Upper lobe of right lung (tissue), 1 donor: ENCODE measurements at places on chromosomes 7 and 10. TPM values are rescaled to one million over a fixed set of nuclear protein-coding genes. Genes with fewer than 3 reads are reported as not detected.

DNA sequence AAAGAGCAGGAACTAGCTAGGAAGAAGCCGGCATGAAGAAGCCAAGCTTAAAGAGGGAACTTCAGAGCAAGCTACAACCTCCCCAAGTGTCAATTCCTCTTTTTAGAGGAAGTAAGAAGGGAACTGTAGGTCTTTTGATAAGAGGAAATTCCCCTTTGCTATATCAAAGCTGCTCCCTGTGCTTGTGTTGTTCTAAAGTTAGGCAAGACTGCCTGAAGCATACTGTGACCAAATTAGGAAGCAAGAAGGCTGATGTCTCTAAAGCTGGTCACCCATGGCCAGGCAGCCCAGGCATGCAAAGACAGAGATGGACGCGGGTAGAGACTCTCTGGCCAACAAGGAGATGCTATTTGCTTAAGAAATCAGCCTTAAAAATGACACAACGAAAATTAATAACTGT lies 87.9 kb downstream of the RNF216 start:
- peak overlapping the region; percentile 77 for H3K27ac ChIP-seq
- no peaks in the 10 kb centered on the region for H3K27me3 ChIP-seq

GRCh38 chr7:69373171-69374043 lies 224.9 kb upstream of the AUTS2 start:
- H3K36me3 ChIP-seq, result no peaks in the 10 kb centered on the region
- H3K27me3 ChIP-seq, result no peaks in the 10 kb centered on the region
- peaks cover 6% of the 10 kb centered on the region for H3K4me1 ChIP-seq
- DNase-seq, result no peak
- H3K27ac ChIP-seq, result no peak overlapping the region

DNA sequence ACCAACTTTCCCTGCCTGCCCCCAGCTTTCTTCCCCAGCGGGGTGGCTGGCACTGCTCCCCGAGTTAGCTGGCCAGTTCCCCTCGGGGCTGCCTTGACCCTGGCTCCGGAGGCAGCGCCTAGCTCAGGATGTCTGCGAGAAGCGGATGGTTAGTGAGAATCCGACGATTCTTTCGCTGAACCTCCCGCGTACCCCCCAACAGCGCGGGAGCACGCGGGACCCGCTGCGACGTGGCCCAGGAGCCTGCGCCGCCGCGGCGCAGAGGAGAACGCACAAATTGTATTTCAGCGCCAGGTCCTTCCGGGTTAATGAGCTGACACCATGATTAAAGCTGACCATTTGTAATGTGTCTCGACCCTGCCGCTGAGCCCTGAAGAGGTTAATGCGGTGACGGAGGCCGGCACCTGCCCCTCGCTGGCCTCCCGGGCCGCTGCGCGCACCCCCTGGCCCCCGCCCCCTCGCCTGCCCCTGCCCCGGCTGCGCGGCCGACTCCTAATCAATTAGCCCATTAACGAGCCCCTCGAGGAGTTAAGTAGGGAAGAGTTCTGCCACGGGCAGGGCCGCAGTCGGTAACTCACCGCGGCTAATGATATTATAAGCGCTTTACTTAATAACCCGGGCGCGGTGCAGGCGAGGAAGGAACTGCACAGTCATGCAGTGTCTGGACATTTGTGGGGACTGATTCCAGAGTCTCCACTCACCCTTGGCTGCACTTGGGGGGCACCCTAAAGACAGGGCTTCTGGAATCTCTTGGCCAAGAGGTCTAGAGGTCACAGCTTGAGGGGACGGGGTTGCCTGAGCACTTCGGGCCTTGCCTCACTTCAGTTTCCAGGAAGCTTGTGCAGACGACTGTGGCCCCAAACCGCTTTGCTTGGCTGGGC lies 1.7 kb upstream of the HMX2 start:
- H3K4me1 ChIP-seq, result peaks cover 43% of the 10 kb centered on the region
- H3K27me3 ChIP-seq, result peaks cover 100% of the 10 kb centered on the region
- no peak for DNase-seq
- H3K4me3 ChIP-seq, result no peak overlapping the region
- H3K27ac ChIP-seq, result no peak overlapping the region

- H3K4me3 ChIP-seq, result no peak overlapping the region
- H3K4me1 ChIP-seq, result peaks cover 24% of the 10 kb centered on the region
- no peak overlapping the region for H3K27ac ChIP-seq
- no peaks in the 10 kb centered on the region for H3K27me3 ChIP-seq
Observed at GRCh38 chr10:101834341-101834740, 9.3 kb downstream of the KCNIP2 start.

- H3K27me3 ChIP-seq, result no peaks in the 10 kb centered on the region
- H3K4me3 ChIP-seq, result no peak overlapping the region
Observed at GRCh38 chr10:61994405-61995219, 93.1 kb downstream of the ARID5B start.

GRCh38 chr7:3272691-3273141 lies 28.3 kb upstream of the SDK1 start:
- H3K36me3 ChIP-seq, result no peaks in the 10 kb centered on the region
- H3K27me3 ChIP-seq, result no peaks in the 10 kb centered on the region
- H3K27ac ChIP-seq, result no peak overlapping the region
- H3K4me1 ChIP-seq, result no peaks in the 10 kb centered on the region
- no peak overlapping the region for H3K4me3 ChIP-seq

The GPR26 gene
- total RNA-seq, result not detected

The FAM241B gene
- 5.2 TPM for total RNA-seq

The TMEM176A gene
- 63.7 TPM for total RNA-seq

- no peak overlapping the region for H3K4me3 ChIP-seq
- H3K36me3 ChIP-seq, result peaks cover 2% of the 10 kb centered on the region
- no peaks in the 10 kb centered on the region for H3K27me3 ChIP-seq
- no peaks in the 10 kb centered on the region for H3K4me1 ChIP-seq
- no peak overlapping the region for H3K27ac ChIP-seq
- DNase-seq, result no peak
Observed at GRCh38 chr10:80437227-80437626, 16.9 kb upstream of the TSPAN14 start.

DNA sequence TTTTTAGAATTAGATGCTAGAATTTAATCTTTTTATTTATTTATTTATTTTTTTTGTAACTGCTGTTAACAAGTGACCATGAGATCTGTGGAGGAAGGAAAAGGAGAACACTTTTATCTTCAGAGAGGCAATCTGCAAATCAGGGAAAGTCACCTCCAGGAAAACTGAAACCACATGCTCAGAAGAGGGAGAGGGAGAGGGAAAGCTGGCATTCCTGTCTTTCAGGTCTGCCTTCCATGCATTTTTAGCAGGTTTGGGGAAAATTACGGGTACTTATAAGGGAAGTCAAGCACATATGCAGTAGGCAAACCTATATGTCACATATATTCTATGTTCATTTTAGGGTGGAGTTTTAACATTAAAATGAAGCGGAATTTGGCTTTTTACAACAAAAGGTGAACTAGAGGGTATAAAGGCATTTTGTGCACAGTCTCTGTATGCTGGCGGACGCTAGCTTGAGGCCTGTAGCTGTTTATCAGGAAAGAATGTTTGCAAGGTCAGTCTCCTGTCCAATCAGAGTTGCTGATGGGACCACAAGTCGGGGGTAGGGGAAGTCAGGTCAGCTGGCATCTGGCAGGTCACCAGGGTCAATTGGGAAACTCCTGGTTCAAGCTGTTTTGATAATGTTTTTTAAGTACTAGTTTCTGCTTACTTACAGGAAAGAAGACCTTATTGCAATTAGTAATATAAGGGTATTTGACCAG lies 333.5 kb downstream of the GPR158 start:
- no peaks in the 10 kb centered on the region for H3K36me3 ChIP-seq
- no peak overlapping the region for H3K27ac ChIP-seq
- DNase-seq, result no peak
- no peaks in the 10 kb centered on the region for H3K27me3 ChIP-seq

The DIP2C gene
- 17.3 TPM for total RNA-seq

The ZNF467 gene
- total RNA-seq, result 35.3 TPM

DNA sequence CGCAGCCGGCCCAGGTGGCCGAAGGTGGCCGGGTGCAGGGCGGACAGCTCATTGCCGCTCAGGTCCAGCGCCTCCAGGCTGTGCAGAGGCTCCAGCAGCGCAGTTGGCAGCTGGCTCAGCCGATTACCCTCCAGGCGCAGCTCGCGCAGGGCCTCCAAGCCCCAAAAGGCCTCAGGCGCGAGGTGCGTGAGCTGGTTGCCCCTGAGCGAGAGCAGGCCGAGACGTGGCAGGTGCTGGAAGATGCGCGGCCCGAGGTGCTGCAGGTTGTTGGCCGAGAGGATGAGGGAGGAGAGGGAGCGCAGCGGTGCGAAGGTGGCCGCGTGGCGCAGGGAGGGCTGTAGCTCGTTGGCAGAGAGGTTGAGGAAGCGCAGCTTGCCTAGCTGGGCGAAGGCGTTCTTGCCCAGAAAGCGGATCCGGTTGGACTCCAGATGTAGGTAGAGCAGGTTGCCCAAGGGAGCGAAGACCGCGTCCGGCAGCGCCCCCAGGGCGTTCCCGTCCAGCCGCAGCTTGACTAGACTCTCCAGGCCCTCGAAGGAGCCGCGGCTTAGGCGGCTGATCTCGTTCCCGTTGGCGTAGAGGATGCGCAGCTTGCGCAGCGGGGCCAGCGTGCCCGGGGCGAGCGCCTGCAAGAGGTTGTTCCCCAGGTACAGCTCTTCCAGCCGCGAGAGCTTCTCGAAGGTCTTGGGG lies 923 bp downstream of the TRIL start:
- H3K27me3 ChIP-seq, result peaks cover 26% of the 10 kb centered on the region
- peaks cover 46% of the 10 kb centered on the region for H3K4me1 ChIP-seq
- peak overlapping the region; percentile 49 for H3K27ac ChIP-seq
- no peaks in the 10 kb centered on the region for H3K36me3 ChIP-seq
- DNase-seq, result peak; percentile 72

DNA sequence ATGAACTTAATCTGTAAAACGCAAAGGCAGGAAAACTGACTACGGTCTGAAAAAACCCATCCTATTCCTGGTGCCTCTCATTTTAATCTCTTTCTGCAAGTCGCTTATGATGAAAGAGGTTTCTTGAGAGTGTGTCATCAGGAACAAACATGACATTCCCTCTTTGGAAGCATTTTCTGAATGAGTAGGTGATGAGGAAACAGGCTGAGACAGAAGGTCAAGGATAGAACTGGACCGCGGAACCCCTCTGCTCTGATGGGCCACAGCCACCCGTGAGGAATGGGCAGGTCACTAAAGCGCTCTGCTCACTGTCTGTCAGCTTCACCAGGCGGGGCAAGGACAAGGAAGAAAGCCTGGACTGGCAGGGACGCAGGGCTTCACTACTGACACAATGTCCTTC lies 28.6 kb downstream of the BEND7 start:
- no peak overlapping the region for H3K27ac ChIP-seq
- no peak overlapping the region for H3K4me3 ChIP-seq
- H3K36me3 ChIP-seq, result peaks cover 6% of the 10 kb centered on the region
- no peak for DNase-seq

The TEX47 gene
- total RNA-seq, result not detected

The GNAT3 gene
- total RNA-seq, result not detected

The CPA5 gene
- not detected for total RNA-seq

DNA sequence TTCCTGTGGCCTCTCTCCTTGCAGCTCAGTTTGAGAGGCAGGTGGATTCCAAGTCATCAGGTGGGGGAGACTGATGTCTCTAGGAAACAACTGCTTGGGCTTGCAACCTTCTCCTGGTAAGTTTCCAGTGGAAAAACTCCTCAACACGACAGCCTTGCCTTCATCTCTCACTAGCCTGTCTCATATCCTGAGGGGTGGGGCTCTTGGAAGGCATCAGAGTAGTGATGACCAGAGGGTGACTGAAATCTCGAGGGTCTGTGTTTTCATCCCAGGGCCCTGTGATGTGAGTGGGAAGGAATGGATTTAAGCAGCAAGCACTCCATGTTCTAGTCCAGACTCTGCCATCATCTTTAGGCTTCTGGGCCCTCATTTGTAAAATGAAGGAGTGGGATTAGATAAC lies 107.0 kb downstream of the NRP1 start:
- H3K27ac ChIP-seq, result no peak overlapping the region
- H3K4me3 ChIP-seq, result no peak overlapping the region
- peaks cover 17% of the 10 kb centered on the region for H3K4me1 ChIP-seq
- H3K27me3 ChIP-seq, result no peaks in the 10 kb centered on the region

GRCh38 chr7:105589356-105590077 lies 8.2 kb upstream of the EFCAB10 start:
- H3K36me3 ChIP-seq, result no peaks in the 10 kb centered on the region
- H3K4me3 ChIP-seq, result no peak overlapping the region
- H3K4me1 ChIP-seq, result no peaks in the 10 kb centered on the region
- H3K27me3 ChIP-seq, result no peaks in the 10 kb centered on the region
- no peak overlapping the region for H3K27ac ChIP-seq
- DNase-seq, result no peak

DNA sequence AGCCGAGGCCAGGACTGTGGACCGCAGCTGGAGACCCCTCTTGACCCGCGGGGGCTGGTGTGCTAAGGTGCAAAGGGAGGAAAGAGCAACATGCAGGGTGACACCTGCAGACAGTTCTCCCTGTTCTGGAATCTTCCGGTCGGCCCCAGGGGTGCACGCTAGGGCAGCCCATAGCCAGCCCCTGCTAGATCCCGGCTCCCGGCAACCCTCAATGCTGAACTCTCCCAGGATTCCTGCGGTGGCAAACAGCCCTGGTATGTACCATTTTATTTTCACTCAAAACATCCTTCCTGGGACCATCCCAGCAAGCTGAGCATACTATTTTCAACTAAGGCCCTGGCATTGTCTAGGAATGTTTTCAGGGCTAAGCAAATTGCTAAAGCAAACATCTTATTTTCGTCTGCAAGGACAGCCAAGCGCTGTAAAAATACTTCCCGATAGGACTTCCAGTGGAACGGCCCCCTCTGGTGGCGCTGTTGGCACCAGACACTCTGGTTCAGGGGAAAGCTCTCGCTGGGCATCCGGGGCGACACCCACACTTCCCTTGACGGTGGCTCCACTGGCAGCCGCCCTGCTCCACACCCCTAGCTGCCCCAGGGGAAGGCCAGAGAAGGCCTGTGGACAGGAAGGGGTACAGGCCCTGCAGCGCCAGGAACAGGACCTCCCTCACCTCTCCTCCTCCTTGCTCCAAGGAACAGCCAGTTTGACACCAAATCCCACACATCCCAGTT lies 99.4 kb downstream of the CTBP2 start:
- H3K27ac ChIP-seq, result peak overlapping the region; percentile 70
- peaks cover 78% of the 10 kb centered on the region for H3K4me1 ChIP-seq
- no peaks in the 10 kb centered on the region for H3K36me3 ChIP-seq
- peak overlapping the region; percentile 6 for H3K4me3 ChIP-seq

The ERVW-1 gene
- total RNA-seq, result not detected

DNA sequence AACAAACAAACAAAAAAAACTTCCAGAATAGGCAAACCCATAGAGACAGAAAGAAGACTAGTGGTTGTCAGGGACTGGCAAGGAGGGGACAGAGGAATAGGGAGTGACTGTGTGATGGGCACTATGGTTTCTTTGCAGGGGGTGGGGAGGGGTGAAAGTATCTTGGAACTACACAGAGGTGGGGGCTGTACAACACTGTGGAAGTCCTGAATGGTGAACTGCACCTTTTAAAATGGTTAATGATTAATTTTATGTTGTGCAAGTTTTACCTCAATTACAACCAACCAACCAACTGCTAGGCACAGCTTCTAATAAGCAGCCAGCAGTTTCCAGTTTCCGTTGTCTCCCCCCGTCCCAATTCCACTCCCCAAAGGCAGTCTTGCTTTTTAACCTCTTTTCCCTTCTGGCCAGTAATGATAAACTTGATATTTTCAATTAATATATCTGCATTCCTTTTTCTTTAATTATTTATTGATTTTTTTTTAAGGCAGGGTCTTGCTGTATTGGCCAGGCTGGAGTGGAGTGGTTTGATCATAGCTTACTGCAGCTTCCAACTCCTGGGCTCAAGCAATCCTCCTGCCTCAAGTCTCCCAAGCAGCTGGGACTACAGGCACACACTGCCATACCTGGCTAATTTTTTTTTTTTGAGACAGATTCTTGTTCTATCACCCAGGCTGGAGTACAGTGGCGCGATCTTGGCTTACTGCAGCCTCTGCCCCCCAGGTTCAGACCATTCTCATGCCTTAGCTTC lies 46.8 kb downstream of the HIP1 start:
- peaks cover 8% of the 10 kb centered on the region for H3K4me1 ChIP-seq
- peak; percentile 11 for DNase-seq
- no peaks in the 10 kb centered on the region for H3K36me3 ChIP-seq
- no peaks in the 10 kb centered on the region for H3K27me3 ChIP-seq
